ENCODE measurements at places on chromosomes 1 and 21. TPM values are rescaled to one million over a fixed set of nuclear protein-coding genes. Genes with fewer than 3 reads are reported as not detected.
A peak's percentile ranks its signal among the peaks of the same experiment; 100 is the strongest.

GRCh38 chr1:186736971-186737685 lies 56.9 kb upstream of the PTGS2 start:
- no peak overlapping the region for H3K27ac ChIP-seq
- H3K4me1 ChIP-seq, result no peaks in the 10 kb centered on the region
- H3K36me3 ChIP-seq, result no peaks in the 10 kb centered on the region
- H3K4me3 ChIP-seq, result no peak overlapping the region

DNA sequence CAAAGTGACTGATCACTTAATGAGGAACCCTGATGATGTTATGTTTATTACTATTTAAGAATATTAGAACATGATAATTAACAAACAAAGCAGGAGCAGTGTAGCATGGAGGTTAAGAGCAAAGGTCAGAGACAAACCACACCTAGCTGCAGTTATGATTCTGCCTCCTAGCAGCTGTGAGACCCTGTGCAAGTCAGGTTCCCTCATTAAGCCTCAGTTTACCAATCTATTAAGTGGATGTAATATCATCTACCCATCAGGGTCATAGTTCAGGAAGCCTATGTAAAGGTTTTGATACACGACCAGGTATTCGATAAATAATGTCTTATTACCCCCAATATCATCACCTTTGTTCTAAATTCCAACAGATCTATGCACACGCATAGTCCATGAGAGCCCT lies 32.0 kb downstream of the DUSP10 start:
- H3K4me1 ChIP-seq, result peaks cover 90% of the 10 kb centered on the region
- H3K27ac ChIP-seq, result peak overlapping the region; percentile 97
- no peak for DNase-seq
- no peaks in the 10 kb centered on the region for H3K27me3 ChIP-seq
- no peak overlapping the region for H3K4me3 ChIP-seq

- H3K27ac ChIP-seq, result no peak overlapping the region
- H3K27me3 ChIP-seq, result no peaks in the 10 kb centered on the region
- DNase-seq, result no peak
- H3K4me1 ChIP-seq, result no peaks in the 10 kb centered on the region
- H3K36me3 ChIP-seq, result peaks cover 10% of the 10 kb centered on the region
- H3K4me3 ChIP-seq, result no peak overlapping the region
Observed at GRCh38 chr1:46254668-46255067, 7.1 kb downstream of the RAD54L start.

GRCh38 chr1:33608825-33609400 lies 136.5 kb downstream of the ZSCAN20 start:
- no peaks in the 10 kb centered on the region for H3K4me1 ChIP-seq
- H3K27me3 ChIP-seq, result peaks cover 2% of the 10 kb centered on the region
- no peak for DNase-seq
- H3K4me3 ChIP-seq, result no peak overlapping the region
- H3K27ac ChIP-seq, result no peak overlapping the region

DNA sequence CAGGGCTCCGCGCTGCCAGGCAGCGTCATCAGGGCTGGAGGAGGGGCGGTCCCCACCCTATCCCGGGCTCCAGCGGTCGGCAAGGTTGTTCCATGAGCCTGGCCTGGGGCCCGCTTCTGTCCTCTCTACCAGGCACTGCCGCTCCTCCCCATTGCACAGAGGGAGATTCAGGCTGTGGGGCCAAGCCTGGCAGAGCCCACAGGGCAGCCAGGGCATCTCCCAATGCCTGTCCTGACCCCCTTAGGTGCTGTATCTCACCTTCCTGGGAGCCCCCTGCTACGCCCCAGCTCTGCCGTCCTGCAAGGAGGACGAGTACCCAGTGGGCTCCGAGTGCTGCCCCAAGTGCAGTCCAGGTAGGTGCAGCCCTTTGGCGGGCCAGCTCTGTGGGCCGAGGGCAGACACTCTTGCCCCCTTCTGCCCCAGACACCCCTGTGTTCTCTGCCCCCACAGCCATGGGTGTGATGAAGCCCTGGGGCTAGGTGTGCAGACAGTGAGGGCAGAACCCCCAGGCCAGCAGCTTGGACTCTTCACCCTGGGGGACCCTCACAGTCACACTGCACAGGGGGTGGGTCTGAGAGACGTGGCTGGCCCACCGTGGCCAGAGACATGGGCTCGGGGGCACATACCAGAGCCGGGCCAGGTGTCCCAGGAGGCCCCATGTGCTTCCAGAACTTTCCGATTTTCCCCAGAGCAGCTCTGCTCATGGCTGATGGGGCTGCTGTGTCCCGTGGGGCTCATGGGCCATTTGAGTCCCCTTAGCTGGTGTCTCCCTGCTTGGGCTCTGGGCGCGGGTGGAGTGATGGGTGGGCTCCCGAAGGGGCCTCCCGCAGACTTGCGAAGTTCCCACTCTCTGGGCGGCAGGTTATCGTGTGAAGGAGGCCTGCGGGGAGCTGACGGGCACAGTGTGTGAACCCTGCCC lies 1.6 kb downstream of the TNFRSF14 start:
- H3K4me1 ChIP-seq, result peaks cover 35% of the 10 kb centered on the region
- peak overlapping the region; percentile 98 for H3K4me3 ChIP-seq
- H3K27me3 ChIP-seq, result no peaks in the 10 kb centered on the region
- no peak overlapping the region for H3K27ac ChIP-seq
- H3K36me3 ChIP-seq, result peaks cover 52% of the 10 kb centered on the region
- DNase-seq, result no peak

DNA sequence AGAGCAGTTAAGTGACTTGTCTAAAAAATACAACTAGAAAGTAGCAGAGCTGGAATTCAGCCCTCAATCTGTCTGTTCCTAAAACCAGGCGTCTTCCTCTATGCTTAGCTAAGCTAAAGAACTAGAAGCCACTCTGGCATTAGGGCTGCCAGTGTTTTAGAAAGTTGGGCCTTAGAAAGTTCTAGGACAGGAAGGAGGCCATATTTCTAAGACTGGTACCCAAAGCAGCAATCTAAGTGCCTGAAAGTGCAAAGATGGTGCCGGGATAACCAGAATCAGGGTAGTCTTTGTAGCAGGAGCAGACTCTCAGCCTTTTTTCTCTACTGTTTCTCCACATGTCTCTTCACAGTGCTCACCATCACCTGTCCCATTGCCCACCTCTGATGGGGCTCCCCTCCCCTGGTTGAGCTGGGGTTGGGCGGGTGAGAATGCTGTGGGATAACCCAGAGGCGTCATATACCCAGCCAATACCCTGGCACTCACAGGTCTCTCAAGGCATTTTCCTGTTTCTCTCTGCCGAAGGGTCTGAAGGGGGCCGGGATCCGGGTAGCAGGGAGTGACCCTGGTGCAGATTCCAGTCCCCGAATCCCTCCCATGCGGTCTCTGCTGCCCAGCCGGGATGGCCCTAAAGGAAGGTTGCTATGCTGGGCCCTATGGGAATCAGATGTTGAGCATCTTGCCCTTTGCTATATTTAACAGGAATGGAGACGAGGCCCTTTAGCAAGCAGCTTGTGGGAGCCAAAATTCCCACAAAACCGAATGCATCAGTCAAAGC lies 1.1 kb upstream of the RCSD1 start:
- H3K27me3 ChIP-seq, result no peaks in the 10 kb centered on the region
- peaks cover 73% of the 10 kb centered on the region for H3K4me1 ChIP-seq
- H3K36me3 ChIP-seq, result no peaks in the 10 kb centered on the region
- peak; percentile 37 for DNase-seq
- H3K27ac ChIP-seq, result peak overlapping the region; percentile 94

DNA sequence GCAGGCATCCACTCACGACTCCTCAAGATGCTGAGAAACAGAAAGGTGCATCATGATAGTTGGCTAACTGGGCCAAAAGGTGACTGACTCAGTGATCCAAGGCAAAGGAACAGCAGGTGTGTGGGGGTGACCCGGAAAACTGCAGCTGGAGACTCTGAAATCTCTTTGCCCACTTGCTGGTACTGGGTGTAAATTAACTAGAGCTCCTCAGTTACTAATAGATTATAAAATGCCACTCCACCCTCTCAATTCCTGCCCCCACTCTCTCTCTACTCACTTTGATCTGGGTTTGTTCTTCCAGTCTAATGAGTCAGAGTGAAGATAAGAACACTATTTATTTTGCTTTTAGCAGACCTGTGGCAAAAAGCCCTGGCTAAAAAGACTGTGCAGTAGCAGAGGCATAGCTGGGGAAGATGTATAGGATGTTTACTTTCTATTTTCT lies 7.2 kb upstream of the PIGC start:
- no peak for DNase-seq
- H3K27ac ChIP-seq, result no peak overlapping the region
- H3K36me3 ChIP-seq, result no peaks in the 10 kb centered on the region

DNA sequence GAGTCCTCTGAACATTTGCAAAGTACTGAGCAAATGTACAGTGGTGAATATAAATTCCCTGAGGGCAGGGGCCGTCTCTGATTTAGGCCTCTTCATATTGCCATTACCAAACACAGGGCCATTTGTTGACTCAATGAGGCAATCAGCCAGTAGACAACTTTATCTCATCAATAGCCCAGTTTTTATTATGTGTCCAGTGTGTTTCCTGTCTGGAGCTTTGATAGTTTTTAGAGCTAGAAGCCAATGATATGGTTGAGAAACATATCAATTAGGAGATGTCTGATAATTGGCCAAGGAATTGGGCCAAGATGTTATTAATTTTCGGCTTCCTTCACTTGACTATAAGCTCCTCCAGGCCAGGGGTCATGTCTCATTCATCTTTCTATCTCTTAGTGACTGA lies 163.0 kb downstream of the ROR1 start:
- no peaks in the 10 kb centered on the region for H3K36me3 ChIP-seq
- no peak overlapping the region for H3K4me3 ChIP-seq
- no peak overlapping the region for H3K27ac ChIP-seq
- no peak for DNase-seq

GRCh38 chr1:224711876-224712275 lies 95.8 kb downstream of the CNIH3 start:
- H3K27ac ChIP-seq, result no peak overlapping the region
- H3K27me3 ChIP-seq, result no peaks in the 10 kb centered on the region

- H3K4me3 ChIP-seq, result no peak overlapping the region
- no peak for DNase-seq
- H3K27ac ChIP-seq, result no peak overlapping the region
- H3K4me1 ChIP-seq, result no peaks in the 10 kb centered on the region
- H3K36me3 ChIP-seq, result no peaks in the 10 kb centered on the region
- no peaks in the 10 kb centered on the region for H3K27me3 ChIP-seq
Observed at GRCh38 chr1:67969446-67969845, 81.0 kb downstream of the DIRAS3 start.

DNA sequence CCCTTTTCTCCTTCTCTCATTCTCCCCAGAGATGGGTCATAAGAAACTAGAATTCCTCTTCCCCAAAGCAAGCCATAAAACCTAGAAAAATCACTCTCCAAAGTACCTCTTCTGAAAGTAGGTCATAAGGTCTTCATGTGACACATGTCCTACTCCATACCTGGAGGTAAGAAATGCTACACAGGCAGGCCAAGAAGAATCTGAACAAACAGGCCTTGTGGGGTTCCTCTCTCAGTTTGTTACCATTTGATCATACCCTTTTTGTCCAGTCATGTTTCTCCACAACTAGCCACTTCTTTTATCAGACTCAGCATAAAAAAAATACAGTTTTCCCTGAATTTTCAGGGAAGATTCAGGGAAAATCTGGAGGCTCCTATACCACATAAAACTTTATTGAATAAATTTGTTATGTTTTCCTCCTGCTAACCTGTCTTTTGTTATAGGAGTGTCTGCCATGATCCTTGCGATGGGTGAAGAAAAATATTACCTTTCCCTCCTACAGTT lies 134.4 kb upstream of the LMO4 start:
- H3K36me3 ChIP-seq, result no peaks in the 10 kb centered on the region
- H3K27ac ChIP-seq, result no peak overlapping the region
- H3K4me3 ChIP-seq, result no peak overlapping the region
- H3K27me3 ChIP-seq, result no peaks in the 10 kb centered on the region

- H3K4me3 ChIP-seq, result no peak overlapping the region
- no peak overlapping the region for H3K27ac ChIP-seq
- no peaks in the 10 kb centered on the region for H3K4me1 ChIP-seq
- no peaks in the 10 kb centered on the region for H3K36me3 ChIP-seq
Observed at GRCh38 chr1:113369699-113370098, 20.6 kb upstream of the MAGI3 start.

DNA sequence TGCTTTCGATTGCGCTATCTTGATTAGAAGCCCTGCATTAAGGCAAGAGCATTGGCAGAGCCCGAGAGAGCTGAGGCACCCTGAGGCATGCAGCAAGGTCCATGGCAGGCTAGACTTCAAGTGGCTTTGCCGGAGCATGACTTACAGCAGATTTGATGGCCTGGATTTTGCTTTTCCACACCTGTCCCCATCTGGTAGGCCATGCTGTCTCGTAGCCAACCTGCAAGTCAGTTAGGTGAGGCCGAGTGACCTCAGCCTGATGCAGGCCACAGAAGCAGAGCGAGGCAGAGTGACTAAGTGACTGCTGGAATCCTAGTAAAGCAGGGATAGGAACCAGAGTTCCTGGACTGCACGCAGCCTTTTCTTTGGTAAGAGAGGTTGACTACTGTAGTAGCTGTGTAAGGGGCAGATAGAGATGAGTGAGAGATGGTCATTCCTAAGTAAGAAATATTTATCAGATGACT lies 148.9 kb downstream of the PBX1 start:
- H3K4me1 ChIP-seq, result peaks cover 18% of the 10 kb centered on the region
- H3K27me3 ChIP-seq, result peaks cover 41% of the 10 kb centered on the region
- no peak overlapping the region for H3K4me3 ChIP-seq
- DNase-seq, result no peak

- H3K4me3 ChIP-seq, result no peak overlapping the region
- no peaks in the 10 kb centered on the region for H3K4me1 ChIP-seq
- peaks cover 20% of the 10 kb centered on the region for H3K36me3 ChIP-seq
- no peaks in the 10 kb centered on the region for H3K27me3 ChIP-seq
Observed at GRCh38 chr1:97603776-97604175, 317.1 kb downstream of the DPYD start.

GRCh38 chr1:212958175-212958574 lies 7.8 kb downstream of the VASH2 start:
- DNase-seq, result no peak
- H3K4me3 ChIP-seq, result no peak overlapping the region
- H3K36me3 ChIP-seq, result no peaks in the 10 kb centered on the region

- no peaks in the 10 kb centered on the region for H3K4me1 ChIP-seq
- H3K27me3 ChIP-seq, result no peaks in the 10 kb centered on the region
- H3K36me3 ChIP-seq, result no peaks in the 10 kb centered on the region
- no peak for DNase-seq
- no peak overlapping the region for H3K27ac ChIP-seq
Observed at GRCh38 chr1:107359472-107360241, 218.8 kb downstream of the NTNG1 start.

RXRG gene
- not detected for polyA plus RNA-seq

FCRL4 gene
- polyA plus RNA-seq, result not detected

ADORA1 gene
- polyA plus RNA-seq, result 1.1 TPM

PTPN22 gene
- 43.7 TPM for polyA plus RNA-seq

TPTE gene
- polyA plus RNA-seq, result not detected

LPAR3 gene
- polyA plus RNA-seq, result not detected

NCDN gene
- polyA plus RNA-seq, result 5.0 TPM

Measured in CD14-positive monocyte (primary cell).